AG09309 (cell line): ENCODE measurements at places on chromosomes 16 and 17.

DNA sequence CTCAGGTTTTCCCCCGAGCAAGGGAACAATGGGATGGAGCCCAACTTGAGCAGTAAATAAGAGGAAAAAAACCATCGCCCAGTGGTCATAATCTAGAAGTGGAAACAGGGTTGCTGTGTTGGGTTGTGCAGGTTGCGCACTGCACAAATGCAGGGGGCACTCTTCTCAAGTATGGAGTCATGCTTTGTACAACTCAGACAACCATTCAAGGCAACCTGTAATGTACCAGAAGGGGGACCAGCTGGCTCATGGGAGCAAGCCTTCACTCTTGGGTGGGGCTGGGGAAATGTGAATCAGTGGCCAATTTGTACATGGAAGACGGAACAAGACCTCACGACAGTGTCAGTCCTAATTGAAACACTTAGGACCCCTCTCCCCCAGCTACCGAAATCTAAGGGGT is 23.9 kb upstream of the LITAF start:
- no peak for DNase-seq

- DNase-seq, result no peak
Measured at GRCh38 chr17:62690168-62690897, 62.9 kb downstream of the MRC2 start.

DNA sequence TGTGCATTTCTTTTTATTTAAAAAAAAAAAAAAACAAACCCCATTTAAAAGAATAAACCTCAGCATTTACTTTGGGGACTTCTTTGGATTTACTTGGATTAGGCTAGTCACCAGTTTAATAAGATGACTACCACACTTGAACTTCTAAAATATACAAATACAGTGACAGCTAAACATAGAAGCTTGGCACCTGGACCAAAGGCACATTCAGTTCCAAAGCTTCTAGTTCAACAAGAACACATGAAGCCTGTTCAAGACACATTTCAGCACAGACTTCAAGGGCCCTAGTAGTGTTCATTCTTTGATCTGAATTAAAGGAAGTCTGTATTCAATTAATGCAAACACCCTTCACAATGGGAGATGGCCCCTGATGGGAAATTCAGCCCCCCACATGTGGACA is 11.6 kb upstream of the ROGDI start:
- DNase-seq, result no peak

DNA sequence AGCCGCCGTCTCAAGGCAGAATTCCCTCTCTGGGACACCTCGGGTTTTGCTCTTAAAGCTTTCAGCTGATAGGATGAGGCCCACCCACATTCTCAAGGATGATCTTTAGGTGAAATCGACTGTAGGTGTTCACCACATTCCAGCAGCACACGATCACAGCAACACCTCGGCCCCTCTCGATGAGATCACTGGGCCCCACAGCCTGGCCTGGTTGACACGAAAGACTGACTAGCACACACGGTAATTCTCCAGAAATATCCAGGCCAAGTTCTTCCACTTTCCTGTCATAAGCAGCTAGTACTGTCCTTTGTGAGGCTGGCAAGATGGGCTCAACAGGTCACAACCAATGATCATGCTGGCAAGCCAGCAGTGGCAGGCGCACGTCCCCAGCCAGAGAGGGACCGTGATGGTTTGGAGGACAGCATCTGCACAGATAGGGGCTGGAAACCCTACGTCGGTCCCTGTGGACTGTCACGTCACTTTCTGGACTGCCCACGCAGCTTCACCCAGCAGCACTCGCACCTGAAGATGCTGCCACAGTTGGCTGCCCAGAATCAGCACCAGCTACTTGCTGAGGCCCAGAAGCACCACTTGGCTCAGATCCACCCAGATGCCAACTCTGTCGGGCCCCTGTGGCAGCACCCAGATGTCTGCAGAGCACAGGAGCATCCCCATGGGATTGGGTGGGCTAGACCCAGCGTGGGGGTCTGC is 17.4 kb downstream of the TMC6 start:
- no peak for DNase-seq

- no peak for DNase-seq
Measured at GRCh38 chr17:47705536-47706530, 11.9 kb downstream of the TBKBP1 start.

DNA sequence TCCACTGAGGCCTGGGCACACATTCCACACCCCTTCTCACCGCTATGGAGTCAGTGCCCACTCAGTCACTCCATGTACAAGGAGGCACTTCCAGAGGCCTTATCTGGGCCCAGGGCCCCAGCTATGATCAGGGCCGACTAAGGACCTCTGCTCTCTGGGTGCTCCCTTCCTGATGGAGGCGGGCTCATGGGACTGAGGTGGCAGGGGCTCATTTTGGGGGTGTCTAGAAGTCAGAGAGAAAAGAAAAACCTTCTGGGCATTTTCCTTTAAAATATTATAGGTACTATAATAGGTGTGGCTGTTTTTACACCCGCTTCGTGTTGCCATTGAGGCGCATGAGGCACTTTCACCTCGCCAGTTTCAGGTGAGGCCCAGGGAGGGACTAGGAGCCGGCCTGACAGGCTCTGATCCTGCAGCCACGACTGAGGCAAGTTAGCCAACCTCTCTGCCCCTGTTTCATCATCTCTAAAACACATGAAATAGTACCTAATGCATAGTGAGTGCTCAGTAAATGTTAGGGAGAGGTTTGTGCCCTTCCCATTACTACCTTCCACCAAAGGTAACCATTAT is 14.4 kb downstream of the B9D1 start:
- DNase-seq, result no peak

- no peak for DNase-seq
Measured at GRCh38 chr17:28267720-28268609, 51.0 kb upstream of the TMEM97 start.
